T follicular helper cell (primary cell): ENCODE measurements at places on chromosomes 12 and 14.

DNA sequence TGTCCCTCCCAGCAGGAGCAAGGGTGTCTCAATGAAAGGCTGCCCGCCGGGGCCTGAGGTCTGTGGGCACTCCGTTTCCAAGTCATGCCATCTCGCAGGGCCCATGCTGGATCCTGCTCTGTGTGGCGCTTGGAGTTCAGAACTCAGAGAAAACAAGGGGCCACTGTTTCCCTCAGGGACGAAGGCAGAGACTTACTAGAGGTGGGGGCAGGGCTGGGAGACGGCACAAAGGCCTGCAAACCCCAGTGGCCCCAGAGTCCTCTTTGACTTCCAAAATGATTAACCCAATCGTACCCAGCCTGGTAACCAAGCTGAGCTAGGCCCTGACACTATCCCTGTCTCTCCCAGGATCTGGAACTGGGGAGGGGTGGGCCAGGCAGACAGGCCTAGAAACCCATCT is 95.8 kb downstream of the ITPK1 start:
- no peak for DNase-seq

- no peak for DNase-seq
Measured at GRCh38 chr12:50102131-50102531, 1.7 kb upstream of the GPD1 start.

GRCh38 chr12:93819050-93819491 is 141.9 kb downstream of the CRADD start:
- no peak for DNase-seq

- no peak for DNase-seq
Measured at GRCh38 chr12:46692606-46693005, 133.2 kb downstream of the SLC38A4 start.

GRCh38 chr12:64598831-64599230 is 11.5 kb upstream of the RASSF3 start:
- DNase-seq: no peak

- no peak for DNase-seq
Measured at GRCh38 chr14:55448141-55448614, 7.8 kb upstream of the TBPL2 start.

- no peak for DNase-seq
Measured at GRCh38 chr12:70722584-70723343, 85.5 kb upstream of the PTPRB start.
